Kasumi-1 (cell line): ENCODE measurements at places on chromosomes 7 and 10.

DNA sequence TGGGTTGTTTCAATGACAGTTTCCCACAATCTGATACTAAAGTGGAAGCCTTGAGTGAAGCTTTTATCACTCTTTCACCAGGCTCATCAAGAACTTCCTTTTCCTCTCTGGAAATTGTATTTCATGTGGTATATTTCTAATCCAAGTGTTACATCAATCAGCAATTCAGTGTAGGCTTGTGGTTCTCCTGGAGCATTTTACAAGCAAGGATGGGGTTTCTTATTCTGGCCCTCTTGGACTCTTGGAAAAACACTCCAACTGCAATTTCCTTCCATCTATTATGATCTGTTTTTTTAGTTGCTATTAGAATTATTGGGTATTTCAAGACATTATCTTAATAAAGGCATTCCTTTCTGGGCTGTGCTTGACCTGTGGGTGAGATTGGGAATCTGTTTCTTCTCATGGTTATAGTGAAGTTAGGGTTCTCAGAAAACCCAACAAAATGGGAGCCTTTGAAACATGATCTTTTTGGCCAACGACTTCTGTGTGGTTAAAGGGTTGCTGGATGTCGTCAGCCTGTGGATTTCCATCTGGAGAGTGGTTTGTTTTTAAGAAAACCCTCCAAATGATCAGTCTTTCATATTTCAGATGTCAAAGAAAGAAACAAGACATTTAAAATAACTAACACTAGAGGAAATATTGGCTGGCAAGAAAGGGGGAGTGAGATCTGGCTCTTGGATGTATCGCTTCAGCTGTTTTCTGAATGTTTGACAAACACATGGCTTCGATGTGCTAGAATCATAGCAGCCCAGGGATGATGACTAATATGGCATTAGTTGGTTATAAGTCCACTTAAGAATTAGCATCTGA is 540.2 kb downstream of the LRMDA start:
- peak; percentile 62 for DNase-seq

GRCh38 chr7:134654104-134654775 is 7.6 kb downstream of the BPGM start:
- no peak for DNase-seq

GRCh38 chr7:96734343-96734742 is 24.7 kb upstream of the SEM1 start:
- DNase-seq, result no peak

DNA sequence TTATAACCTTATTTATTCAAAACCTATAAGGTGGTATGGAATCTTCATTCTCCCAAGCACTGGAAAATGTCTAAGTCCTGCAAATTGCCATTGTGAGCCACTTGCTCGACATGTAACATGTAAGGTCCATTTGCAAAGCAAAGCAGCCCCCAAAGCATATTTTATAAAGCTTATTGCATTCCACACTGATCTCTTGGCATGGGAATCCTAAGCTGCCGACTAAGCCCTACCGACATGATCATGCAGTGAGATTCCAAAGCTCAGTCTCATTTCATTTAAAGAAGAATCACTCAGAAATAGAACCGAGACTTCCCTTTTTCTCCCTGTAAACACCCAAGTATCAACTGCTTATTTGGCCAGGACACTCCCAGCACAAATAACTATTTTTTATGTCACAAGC is 333.4 kb upstream of the MYO3A start:
- no peak for DNase-seq

DNA sequence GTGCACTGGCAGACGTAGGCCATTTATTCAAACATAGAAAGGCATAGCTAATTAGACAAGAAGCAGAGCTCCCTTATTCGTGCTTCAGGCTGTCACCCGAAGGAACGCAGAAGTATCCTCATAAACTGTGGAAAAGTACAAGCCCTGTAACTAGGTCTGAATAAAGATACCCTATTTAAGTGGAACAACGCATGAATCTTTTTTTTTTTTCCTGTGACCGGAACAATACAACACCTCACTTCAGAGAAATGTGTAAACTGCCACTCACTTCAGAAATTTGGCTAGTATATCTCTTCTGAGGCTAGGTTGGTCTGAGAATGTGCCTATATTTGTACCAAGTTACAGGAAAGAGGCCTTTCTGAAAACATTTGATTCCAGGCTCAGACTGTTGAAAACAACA is 8.0 kb upstream of the CSTF2T start:
- DNase-seq, result no peak

DNA sequence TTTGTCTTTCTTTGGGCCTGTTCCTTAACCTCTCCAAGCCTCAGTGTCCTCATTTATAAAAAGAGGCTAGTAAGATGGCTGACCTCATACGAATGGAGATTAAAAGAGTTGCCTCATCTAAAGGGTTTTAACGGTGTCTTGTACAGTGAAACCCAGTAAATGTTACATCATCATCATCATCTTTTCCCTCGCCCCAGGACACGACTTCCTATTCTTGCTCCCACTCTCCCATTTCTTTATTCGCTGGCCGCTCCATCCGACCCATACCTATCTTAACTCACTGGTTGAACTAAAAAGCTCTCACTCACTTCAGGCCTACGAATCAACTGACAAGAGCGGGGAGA is 554 bp downstream of the FRA10AC1 start:
- peak; percentile 44 for DNase-seq

DNA sequence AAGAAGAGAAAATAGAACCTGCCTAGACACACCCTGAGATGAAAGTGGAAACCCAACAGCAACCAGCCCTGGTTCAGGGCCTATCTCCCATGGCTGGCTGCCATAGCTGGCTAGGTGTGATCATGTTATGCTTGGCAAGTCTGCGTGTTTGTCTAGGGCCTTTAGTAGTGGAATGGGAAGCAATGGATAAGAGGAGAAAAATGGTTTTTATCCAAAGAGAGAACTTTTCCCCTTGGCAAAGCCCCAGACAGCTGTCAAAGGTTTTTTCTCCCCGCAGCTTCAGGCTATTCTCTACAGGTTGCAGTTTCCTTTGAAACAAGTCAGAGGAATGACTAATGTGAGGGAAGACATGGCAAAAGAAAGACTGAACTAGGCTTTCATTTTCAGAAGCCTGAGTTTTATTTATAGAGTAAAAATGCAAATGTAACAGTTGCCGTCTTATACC is 161.5 kb downstream of the SEMA3D start:
- DNase-seq, result no peak

DNA sequence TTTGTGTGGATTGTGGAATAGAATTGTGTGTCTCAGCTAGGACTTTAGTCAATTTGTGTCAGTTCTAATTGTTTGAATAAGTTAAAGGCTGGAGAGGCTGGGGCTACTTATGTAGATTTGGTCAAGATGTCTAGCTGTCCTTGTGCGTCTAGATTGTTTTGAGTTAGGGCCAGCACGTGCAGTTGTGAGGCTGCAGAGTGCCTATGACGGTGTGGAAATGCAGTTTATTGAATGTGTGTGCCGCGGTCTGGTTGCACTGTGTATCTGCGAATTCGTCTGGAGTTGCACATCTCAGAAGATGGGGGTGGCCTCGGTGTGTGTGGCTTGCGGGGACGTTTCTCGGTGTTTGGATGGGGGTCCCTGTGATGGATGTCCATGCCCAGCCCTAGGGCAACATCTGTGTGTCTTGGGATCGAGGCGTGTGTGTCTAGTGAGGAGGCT is 10.2 kb downstream of the EMX2 start:
- no peak for DNase-seq

DNA sequence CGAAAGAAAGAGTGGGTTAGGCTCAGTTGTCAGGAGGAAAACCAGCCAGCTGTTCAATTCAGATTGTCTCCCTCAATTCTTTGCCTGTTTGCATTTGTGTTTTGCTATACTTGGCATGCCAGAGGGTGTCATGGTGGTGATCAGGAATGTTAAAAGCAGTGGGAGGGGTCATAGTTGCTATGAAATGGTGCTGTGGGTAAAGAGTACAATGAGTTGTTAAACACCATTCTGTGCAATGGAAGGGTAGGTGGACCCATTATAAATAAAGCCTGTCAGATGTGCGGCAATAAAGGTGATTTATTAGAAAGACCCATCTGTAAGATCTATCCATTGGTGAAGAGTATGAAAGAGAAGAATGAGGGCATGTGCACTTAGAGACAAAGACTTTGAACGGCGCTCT is 82.2 kb downstream of the MRPL32 start:
- DNase-seq, result no peak

- DNase-seq, result peak; percentile 52
Observed at GRCh38 chr7:107463139-107464078, 6.4 kb upstream of the GPR22 start.

GRCh38 chr10:13608246-13608853 is 21.6 kb downstream of the PRPF18 start:
- DNase-seq, result no peak

DNA sequence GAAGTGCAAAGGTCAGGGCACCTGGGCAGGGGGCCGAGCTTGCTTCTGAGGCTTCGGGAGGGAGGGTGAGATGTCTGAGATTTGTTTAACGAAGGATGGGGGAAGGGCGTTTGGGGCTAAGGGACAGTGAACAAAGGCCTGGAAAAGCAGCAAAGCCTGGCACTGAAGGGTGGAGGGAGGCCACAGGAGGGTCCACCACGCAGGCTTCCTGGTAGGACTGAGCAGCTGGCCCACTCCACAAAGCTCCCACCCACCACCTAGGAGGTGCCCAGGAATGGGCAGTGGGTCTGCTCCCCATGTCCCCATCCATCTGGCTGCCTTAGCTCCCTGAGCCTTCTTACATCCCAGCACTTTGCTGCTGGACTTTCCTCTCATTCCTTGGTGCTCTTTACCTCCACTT is 39.4 kb upstream of the CXCL12 start:
- no peak for DNase-seq

- DNase-seq, result no peak
Observed at GRCh38 chr7:112023282-112023681, 182.9 kb downstream of the DOCK4 start.

GRCh38 chr10:127997937-127998336 is 91.0 kb downstream of the PTPRE start:
- DNase-seq, result no peak

- no peak for DNase-seq
Observed at GRCh38 chr7:129774359-129774758, 162.8 kb downstream of the NRF1 start.
